ENCODE measurements at places on chromosomes 5 and 9.
A peak's percentile ranks its signal among the peaks of the same experiment; 100 is the strongest.

GRCh38 chr9:124390794-124391658, 24.2 kb downstream of the PSMB7 start:
- DNase-seq: no peak

GRCh38 chr5:22033066-22033465, 820.1 kb downstream of the CDH12 start:
- no peak for DNase-seq

- DNase-seq: no peak
These were observed 18.2 kb downstream of the HNRNPH1 start for GRCh38 chr5:179605026-179605833.

DNA sequence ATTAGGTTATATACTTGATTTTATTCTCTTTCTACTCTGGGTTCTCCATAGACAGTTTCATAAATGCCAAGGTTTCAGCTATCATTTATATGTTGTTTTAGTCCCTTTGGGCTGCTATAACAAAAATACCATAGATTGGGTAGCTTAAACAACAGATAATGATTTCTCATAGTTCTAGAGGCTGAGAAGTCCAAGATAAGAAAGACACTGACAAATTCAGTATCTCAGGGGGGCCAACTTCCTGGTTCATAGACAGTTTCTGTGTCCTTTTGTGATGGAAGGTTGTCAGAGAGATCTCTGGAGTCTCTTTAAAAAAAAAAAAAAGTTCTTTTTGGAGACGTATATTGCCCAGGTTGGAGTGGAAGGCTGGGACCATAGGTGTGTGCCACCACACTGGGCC, 113.3 kb downstream of the SCAMP1 start:
- no peak for DNase-seq

DNA sequence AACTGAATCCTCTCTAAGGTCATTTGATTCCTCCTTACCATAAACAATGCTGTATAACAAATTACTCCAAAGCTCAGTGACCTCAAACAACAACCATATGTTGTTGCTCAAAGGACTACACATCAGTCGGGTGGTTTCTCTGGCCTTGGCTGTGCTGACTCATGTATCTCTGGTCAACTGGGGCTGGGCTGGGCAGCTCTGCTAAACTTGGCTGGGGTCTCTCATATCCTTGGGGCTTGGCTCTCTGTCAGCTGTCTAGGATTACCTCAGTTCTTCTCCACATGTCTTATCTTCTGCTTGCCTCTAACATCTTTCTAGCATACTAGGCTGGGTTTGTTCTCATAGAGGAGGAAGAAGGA, 86.4 kb downstream of the GALNT10 start:
- no peak for DNase-seq

DNA sequence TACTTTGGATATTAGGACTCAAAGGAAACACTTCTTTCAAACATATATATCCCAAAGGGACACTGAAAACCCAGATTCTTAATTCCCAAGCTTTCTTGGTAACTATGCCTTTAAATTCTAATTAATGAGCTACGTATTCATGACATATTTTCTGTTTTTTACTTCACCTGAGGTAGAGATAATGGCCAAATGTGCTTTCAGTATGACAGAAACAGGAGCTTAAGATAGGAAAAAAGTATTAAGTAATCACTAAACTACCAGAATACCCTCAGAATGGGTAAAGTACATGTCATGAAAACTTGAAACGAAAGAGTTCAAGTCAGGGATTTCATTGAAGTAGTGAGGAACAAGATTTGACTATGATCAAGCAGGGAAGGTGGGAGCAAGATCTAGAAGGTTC, 478.5 kb downstream of the AGTPBP1 start:
- no peak for DNase-seq

DNA sequence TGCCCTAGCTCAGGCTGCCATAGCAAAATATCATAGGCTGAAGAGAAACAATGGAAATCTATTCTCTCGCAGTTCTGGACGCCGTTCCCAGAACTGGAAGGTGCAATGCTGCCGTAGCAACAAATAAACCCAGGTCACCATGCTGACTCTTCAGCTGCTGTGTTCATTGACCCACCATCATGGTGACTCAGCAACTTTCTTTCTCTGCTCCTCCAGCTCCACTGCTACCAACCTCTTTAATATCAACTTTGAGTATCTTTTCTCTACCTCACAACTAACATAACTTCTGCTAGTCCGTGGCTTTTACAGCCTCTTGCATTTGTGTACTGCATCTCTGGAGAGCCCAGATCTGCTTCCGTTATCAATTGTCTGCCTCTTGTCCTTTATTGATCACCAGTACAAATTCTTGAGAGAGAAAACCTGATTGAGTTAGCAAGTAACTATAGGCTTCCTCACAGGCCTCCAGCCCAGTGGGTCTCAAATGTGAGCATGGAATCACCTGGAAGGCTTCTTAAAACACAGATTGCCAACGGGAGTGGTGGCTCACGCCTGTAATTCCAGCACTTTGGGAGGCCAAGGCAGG, 47.3 kb upstream of the SLC30A5 start:
- DNase-seq: no peak

GRCh38 chr9:75880618-75881017, 9.9 kb upstream of the PCSK5 start:
- no peak for DNase-seq

GRCh38 chr5:76376148-76376865, 26.8 kb upstream of the IQGAP2 start:
- DNase-seq: no peak

DNA sequence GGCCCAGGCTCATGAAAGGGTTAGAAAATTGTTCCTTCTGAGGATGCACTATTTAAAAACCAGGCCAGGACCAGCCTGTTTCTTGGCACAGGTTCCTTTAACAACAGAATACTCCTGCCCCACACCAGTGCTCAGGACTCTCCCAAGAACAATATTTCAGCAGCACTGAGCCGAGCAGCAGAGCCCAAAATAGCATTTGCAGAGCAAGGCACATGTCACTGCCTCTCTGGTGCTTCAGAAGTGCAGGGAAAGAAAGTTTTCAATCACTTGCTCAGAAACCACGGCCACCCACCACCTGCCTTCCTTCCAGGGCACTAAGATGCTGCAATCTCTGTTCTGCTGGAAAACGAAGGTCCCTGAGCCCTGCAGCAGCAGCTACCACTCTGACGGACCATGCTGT, 77.6 kb downstream of the SIL1 start:
- DNase-seq: no peak

DNA sequence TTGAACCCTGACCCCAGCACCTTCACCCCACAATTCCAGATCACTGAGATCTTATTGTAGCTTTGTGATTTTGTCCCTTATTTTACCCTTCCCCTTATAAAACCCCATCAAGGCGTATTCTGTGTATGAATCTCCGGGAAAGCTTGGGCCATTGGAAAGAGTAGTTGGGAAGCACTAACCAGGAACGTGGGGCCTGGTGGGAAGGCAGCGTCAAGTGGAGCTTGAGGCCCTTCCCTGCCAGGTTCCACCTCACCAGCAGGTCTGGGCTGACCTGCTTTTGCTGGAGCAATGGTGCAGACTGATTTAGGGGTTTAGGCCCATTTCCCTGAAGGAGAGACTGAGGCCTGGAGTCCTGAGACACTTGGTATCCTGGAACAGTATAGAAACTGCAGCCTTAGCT, 9.3 kb downstream of the PHF2 start:
- DNase-seq: no peak

GRCh38 chr5:125112196-125112595, 365.8 kb upstream of the ZNF608 start:
- DNase-seq: no peak

DNA sequence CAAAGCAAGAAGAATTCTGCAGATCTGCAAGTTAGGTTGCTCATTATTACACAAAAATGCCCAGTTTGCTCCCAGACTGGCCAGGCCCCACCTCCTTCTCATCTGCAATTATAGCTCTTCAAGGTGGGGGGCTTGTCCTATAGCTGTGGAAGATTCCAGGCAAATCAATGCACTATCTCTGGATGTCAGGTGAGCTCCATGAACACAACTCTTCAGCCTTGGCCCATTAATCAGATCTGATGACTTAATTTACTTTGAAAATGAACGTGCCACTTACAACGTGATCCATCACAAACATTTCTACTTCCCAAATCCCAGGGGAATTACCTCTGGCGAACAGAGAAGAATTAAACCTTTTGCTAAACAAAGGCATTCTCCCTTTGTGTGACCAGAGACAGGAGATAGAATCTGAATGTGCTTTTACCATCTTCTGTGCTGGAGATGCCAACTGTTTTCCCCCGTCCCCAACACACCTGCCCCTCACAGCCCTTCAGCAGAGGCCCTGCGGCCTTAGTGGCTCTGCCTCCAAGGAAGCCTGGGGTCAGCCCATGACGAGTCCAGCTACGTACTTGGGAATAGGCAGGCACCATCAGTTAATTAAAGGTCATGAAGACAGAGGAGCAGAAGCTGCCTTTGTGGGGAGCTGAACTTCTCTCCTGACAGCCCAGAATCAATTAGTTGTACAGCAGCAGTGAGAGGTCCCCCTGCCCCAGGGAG, 60.5 kb downstream of the SNX18 start:
- no peak for DNase-seq

DNA sequence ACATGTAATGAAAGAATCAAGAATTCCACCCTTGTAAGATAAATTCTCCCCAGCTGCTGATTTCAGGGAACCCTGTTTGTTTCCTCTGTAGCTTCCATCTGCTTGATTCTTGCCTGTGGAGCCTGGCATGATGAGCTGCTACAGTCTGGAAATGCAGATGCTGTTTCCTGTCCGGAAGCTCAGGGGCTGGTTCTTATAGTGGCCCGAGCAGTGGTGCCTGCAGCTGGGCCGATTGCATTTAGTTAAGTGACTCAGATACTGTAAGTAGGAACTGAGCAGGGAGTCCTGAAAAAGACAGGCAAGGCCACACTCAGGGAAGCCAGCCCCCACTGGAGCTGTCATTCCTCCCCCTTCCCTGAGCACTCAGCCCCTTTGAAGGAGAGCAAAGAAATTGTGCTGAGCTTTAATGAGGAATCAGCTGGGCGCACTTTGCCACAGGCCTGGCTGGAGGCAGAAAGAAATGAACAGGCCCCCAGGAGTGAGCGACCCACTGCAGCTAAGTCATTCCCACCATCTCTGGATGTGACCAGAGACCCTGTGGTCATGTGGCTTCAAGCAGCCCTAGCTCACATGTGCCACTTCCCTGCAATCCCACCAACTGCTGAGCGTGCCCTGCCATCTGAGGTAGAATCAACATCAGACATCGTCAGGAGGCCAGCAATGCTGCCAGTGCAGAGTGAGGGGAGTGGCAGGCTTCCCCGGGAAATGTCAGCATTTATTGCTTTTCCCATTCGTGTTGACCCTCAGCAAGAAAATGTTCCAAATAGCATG, 206.0 kb upstream of the WWC1 start:
- no peak for DNase-seq

DNA sequence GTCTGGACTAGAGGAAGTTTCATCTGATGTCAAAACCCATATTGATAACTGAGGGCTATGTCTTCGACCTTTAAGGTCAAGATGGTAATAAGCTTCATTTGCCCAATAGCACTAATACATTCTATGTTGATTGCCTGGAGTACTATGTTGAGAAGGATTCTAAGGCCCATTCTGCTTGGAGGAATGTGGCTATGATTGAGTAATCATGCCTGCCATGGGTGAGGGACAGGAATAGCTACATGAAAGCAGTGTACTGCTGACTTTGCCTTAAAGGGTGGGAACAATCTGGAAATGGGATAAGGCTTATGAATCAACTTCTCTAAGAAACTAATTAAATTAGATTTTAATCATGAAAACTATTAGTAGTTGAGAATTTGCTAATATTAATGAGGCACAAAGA, 13.6 kb downstream of the NNT start:
- DNase-seq: no peak

- DNase-seq: no peak
These were observed 56.0 kb upstream of the OR13F1 start for GRCh38 chr9:104448036-104448435.

- DNase-seq: no peak
These were observed 2.3 kb upstream of the CYFIP2 start for GRCh38 chr5:157263496-157264090.

DNA sequence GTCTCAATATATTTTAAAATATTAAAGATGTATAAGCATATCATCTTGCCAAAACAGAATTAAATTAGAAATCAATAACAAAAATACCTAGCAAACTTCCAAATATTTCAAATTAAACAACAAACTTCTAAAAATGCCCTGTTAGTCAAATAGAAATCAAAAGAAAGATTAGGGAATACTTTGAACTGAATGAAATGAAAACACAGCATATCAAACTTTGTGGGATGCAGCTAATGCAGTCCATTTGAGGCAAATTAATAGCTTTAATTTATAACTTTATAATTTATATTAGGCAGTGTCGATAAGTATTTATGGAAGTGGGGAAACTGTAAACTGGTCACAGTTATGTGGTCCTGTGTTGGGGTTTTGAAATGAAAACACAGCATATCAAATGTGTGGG, 17.1 kb downstream of the SLC6A3 start:
- no peak for DNase-seq

GRCh38 chr5:45410304-45410995, 285.7 kb downstream of the HCN1 start:
- no peak for DNase-seq

GRCh38 chr5:926417-927171, 33.9 kb downstream of the TRIP13 start:
- peak; percentile 16 for DNase-seq

GRCh38 chr5:107376546-107377276, 294.0 kb downstream of the EFNA5 start:
- no peak for DNase-seq

DNA sequence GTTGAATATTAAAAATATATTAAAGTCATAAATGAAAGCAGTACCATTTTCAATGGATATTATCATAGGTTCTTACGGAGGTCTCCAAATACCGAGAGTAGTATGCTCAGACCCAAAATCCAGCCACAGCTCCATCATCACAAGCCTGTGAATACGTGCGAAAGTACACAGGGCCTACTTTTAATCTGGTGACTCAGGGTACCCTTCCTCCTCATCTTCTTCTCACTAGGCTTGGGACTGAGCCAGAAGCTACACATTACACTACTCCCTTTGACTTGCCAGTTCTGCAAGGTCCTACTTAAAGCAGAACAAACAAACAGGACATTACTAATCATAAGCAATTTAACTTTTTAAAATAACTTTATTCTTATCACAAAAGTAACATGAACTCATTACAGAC, 7.6 kb upstream of the RIC1 start:
- DNase-seq: no peak

GRCh38 chr9:96762568-96762967, 15.3 kb downstream of the ZNF510 start:
- DNase-seq: no peak

DNA sequence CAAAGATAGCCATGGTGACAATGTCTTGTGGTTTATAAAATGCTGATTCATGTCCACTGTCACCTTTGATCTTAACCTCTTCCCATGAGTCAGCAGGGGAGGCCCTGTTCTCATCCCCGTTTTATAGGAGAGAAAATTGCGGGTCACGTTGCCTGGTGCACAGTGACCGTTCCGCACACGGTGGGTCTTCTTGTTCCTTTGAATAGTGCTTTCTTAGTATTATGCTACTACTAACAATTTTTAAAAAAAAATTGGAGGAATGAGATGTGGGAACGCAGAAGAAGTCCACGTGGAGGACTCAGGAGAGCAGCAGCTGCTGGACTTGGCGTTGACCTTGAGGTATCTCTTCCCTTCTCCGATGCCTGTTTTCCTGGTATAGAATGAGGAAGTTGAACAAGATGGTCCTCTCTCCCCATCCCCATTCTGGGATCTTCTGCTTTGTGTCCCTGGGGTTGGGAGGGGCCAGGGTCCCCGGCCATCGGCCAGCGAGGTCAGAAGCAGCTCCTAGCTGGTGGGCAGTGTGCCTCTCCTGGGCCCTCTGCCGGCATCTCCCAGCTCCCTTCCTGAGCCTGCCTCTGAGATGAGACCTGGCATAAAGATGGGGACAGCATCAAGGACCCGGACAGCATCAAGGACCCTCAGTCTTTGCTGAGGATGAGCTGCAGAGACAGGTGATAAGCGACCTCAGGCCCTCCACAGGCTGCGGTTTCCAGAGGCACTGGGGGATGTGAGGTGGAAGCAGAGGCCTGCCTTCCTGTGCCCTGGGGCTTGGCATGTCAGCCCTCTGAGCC, 143.9 kb downstream of the C9orf50 start:
- no peak for DNase-seq
